Activated CD8-positive, alpha-beta memory T cell treated with anti-CD3 and anti-CD28 coated beads for 24 hours (primary cell): ENCODE measurements at places on chromosomes 12 and 14.

DNA sequence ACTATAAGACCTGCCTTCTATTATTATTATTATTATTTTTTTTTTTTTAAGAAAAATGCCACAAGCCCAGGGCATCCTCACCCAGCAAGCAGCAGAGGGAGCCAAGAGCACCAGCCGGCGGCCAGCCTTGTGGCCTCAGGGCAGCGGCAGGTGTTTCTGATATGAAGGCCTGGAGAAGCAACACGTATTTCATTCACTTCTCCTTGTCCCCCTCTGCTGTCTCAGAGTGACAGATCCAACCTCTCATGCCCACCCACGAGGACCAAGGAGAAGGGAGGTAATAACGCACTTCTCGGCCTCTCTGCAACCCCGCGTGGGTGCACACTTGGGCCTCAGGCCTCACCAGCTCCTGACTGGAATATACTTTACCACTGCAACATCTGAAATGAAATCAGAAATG, 25.4 kb downstream of the CDC42BPB start:
- no peak for DNase-seq

DNA sequence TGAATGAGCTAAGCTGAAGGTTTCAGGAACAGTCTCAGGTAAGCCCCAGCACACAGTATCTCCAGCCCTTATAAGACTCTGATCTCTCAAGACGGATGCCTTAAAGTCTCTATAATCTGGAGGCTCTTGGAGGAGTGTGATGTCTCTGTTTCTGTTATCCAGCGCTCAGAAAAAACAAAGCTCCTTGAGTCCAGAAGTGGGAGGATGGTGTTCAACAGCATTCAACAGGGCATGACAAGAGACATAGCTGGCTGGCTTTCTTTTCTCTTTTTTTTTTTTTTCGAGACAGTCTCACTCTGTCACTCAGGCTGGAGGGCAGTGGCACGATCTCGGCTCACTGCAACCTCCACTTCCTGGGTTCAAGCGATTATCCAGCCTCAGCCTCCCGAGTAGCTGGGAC, 31.6 kb upstream of the TESC start:
- no peak for DNase-seq

- DNase-seq: no peak
These were observed 222.7 kb downstream of the MSRB3 start for GRCh38 chr12:65501093-65501621.

GRCh38 chr12:108840605-108841332, 16.6 kb downstream of the SSH1 start:
- no peak for DNase-seq

- no peak for DNase-seq
These were observed 78.0 kb upstream of the DICER1 start for GRCh38 chr14:95235351-95235750.

DNA sequence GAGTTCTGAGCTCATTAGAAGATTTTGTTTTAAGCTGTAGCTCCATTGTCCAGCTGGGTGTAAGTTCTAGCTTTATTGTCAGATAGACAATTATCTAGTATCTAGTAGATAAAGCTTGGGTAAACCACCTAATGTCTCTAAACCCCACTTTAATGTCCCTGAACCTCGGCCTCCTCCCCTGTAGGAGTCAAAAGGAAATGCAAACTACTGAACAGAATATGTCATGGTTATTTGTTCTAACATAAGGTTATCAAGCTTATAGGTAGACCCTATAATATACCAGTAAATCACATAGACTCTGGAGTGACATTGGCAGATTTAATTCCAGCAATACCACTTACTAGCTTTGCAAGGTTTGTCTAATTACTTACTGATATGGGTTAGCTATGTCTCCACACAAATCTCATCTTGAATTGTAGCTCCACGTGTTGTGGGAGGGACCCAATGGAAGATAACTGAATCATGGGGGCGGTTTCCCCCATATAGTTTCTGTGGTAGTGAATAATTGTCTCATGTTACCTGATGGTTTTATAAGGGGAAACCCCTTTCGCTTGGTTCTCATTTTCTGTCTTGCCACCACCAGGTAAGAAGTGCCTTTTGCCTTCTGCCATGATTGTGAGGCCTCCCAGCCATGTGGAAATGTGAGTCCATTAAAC, 29.4 kb downstream of the BCAT1 start:
- DNase-seq: no peak

DNA sequence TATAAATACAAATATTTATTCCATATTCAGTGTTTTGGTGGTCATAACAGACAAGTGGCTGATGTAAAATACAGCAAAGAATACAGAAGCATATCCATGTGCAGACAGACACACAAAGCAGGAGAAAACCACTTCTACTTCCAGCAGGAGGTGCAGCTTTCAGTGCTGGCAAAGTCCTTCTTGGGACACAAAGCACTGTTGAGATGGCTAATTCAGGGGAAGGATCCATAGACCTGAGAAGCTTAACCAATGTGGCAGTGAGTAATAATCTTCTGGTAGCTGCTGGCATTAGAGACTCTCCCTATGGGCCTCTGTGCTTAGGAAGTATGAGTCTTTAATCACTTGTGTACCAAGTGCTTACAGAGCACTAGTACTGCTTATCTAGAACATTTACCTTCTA, 26.8 kb downstream of the AMN1 start:
- DNase-seq: no peak

DNA sequence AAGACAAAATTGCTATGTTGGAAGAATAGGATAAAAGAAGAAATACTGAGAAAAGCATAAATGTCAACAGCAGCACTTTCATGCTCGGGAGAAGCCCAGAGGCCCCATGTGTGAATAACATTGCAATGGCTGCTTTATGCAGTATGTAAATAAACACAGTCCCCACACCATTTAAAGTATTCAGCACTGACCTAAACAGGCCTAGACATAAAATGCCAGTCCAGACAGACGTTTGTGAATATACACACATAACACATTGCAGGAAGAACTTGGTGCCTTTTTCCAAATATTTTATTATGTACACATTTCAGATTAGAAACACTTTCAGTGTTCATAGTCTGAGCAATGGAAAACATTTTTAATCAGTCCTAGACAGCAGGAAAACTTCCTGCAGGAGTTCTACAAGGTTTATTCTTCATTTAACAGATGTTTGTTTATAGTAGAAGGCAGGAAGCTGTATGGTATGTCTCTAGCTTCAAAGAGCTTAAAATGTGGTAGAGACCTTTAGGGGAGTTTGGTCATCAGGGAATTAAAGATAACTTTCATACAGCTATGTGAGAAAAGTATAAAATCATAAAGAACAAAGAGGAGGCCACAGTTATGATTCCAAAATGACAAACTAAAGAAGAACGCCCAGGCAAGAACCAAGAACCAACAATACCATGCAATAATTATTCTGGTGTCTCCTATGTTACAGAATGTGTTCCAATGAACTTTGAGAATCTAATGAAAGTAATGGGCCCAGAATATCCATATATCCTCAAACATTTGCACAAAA, 30.6 kb upstream of the SLC38A2 start:
- no peak for DNase-seq

DNA sequence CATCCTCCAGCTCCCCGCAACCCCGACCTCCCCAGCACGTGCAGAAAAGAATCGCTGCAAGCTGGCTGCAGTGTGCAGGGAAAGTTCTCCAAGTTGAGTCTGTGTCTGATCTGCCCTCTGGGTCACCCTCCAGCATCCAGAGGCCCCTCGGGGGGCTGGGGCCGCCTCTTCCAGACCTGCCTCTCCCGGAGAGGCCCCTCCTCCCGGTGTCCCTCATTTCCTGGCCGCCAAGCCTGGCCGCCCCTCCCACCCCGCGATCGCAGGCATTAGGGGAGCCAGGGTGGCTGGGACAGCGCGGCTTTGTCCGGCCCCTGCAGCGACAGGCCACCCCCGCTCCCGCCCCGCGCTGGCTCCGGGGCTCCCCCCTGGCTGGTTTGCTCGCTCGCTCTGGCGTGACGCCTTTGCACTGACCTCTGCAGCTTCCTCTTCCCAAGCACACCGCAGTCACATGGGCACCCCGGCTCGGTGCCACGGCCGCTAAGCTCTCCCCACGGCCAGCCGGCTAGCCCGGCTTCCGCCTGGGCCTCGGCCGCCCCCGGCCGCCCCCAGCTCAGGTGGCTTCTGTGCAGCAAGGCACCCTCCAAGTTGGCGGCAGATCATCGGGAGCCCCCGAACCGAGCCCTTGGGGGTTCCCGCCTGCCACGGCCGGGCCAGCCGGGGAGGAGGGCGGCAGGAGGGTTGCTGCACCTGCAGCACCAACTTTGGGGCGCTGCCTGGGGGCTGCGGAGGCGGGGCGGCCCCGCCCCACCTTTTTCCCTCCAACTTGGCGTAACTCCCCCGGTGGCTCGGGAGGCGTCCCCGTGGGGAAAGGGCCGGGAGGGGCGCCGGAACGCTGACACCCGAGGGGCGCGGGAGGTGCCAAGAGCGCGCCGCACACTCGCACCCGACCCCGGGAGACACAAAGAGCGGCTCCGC, 43.7 kb downstream of the KDM2B start:
- DNase-seq: peak; percentile 84

- no peak for DNase-seq
These were observed 6.7 kb upstream of the HOXC6 start for GRCh38 chr12:54021432-54022013.

- no peak for DNase-seq
These were observed 41.1 kb upstream of the CFAP54 start for GRCh38 chr12:96448300-96448699.

GRCh38 chr12:70962226-70962794, 41.8 kb upstream of the PTPRR start:
- no peak for DNase-seq

GRCh38 chr12:50390316-50390741, 6.1 kb downstream of the FAM186A start:
- no peak for DNase-seq

GRCh38 chr12:74889563-74890236, 319.9 kb downstream of the KCNC2 start:
- no peak for DNase-seq

DNA sequence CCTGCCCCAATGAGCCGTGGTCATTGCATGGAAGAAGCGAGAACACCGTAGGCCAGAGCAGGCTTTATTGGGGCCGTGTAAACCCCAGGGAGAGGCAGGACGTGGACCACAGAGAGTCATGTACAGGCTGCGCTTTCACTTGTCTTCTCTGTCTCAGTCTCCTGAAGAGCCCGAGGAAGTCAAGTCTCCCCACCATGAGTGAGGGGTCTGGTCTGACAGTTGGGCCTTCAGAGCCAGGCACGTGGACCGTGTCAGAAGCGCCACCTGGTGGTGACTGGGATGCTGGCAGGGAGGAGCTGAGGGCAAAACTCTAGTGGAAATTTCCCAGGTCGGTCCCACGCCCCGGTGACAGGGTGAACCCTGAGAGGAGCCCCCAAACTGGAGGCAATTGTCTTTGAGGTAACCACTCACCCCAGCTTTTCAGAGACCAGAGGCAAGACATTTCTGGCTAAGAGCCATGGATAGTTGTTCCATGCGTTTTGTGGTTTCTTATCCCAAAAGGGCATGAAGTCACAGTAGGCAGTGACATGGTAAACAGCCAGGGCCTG, 17.4 kb downstream of the RPS6KL1 start:
- DNase-seq: peak; percentile 94

DNA sequence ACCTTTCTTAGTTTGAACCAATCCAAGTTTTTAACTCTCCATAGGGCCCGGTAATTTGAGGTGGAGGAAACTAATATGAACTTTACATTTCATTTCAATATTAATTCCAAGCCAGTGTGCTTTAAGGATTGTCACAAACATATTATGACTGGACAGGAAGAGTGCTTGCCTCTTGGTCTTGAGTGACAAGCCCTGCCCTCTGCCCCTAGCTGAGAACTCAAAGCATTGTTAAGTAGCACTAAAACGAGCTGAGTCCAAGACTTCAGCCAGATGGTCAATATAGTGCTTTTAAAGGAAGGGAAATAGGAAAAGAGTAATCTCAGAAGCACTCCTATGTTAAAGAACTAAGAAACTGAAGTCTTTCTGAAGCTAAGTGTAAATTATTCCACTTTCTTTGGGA, 17.1 kb downstream of the TRMT5 start:
- no peak for DNase-seq

GRCh38 chr14:39762576-39763401, 330.6 kb upstream of the FBXO33 start:
- DNase-seq: no peak

DNA sequence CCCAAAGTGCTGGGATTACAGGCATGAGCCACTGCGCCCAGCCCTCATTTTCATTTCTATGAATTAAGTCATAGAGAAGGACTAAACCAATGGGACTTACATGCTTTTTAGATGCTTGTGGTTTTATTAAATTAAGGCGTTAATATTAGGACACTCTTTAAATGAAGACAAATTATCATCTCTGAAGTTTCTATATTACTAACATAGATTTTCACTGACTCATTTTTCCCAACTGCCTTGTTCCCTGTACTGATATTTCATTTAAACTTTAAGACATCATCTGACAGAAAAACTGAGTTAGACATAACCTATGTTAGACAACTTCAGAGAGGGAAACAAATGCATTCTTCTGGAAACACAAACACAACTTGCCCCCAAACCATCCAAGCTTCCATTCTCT, 99.8 kb downstream of the BTG1 start:
- no peak for DNase-seq

GRCh38 chr12:8698132-8698851, 501 bp downstream of the RIMKLB start:
- DNase-seq: peak; percentile 86

DNA sequence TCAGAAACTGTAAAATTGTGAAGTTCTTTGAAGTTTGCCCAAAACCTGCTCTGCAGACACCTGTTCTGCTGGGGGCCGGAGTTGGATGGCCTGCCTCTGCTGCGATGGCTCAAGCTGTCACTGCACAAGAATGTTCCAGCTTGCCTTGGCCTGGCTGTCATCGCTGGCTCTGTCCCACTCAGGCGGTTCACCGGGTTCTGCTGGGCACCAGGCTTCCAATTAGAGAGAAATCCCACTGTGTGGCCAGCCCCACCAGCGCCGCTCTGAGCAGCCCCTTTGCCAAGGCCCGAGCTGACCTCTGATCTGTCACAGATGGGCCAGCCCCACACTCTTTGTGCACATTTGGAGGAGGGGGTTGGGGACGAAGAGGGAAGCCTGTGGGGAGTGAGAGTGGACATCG, 71.7 kb upstream of the GPATCH2L start:
- DNase-seq: no peak

DNA sequence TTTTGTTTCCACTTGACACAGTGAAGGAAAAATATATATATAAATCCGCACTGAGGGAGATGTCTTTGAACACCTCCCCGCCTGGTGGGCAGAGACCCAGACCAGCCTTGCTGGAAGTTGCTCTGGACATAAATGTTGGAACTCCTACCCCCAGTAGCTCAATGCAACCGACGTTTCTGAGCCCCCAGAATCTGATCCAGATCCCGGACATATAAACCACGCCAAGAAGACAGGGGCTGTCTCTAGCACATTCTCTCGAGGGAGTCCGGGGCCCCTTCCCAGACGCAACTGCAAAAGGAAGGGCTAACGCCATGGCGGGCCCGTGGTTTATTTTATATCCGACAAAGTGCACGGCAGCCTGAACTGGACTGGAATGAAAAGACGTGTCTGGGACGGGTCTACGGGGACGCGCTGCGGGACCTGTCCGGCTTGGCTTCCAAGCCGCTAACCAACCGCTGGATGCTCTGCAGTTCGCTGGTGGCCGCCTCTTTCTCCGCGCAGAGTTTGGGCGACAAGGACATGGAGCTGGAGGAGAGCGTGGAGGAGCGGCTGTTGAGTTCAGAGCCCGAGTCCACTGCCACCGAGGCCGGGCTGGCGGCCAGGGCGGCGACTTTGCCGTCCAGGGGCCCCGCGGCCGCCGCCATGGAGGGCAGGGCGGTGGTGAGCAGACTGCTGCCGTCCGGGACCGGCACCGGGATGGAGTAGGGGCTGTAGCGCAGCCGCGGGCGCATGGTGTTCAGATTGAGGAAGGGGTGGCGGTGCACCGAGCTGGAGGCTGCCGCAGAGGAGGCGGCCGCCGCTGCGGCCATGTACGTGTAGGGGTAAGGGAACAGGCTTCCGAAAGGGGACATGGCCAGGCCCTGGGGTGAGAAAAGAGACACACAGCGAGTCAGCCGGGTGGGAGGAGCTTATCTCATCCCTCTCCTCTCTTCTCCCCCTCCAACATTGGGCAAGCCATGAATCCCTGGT, 12.2 kb downstream of the TBX3 start:
- no peak for DNase-seq
